ENCODE measurements at places on chromosomes 16 and 17.
A peak's percentile ranks its signal among the peaks of the same experiment; 100 is the strongest.

GRCh38 chr17:64506201-64506575 is at the start of gene DDX5:
Gene DDX5 (minus strand): TSS chr17:64506289. CDS start chr17:64506119, 170 bp downstream.
- peak; percentile 97 for DNase-seq

DNA sequence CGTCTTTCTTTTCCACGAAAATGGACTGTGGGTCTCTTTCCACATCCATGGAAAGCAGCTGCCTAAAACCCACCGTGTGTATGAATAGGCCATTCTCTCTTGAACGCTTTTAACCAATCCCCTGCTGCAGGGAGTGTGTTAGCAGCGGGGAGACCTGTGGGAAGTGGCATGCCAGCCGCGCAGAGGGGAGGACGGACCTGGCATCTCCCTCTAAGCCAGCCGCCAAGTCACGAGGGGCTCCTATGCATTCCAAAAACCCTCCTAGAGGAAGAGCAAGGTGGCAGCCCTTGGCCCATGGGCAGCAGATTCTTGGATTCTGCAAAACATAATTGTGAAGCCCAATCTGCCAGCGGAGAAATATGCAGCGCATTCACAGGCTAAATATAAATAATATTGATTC is 15.4 kb downstream of the RBFOX3 start:
- DNase-seq, result no peak

DNA sequence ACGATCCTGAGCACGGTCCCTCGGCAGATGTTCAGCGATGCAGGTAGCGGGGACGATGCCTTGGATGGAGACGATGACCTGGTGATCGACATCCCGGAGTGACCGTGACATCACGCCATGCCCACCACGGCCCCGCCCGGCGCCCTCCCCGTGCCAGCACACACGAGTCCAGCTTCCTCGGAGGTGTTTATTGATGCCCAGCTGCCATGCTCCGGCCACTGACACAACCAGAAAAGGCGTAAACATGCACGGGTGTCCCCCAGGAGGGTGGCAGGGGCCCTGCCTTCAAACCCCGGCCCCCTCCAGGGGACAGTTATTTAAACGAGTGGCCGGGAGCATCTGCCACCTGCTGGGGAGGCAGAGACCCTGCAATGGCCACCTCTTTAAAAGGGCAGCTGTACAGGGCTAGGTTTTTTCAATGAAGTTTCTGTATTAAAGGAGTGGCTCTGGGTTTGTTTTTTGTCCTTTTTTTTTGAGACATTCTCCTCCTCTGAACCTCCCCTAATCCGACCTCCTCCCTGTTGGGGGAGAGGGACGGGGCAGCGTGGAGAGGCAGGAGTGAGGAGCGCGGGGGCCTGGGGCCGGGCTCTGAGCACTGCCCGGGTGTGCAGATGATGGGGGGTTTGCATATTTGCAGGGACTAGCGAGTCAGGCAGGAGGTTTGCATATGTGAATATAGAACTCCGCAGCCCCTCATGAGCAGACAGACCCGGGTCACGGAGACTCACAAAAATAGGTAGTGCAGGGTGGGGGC is 5.3 kb downstream of the DOC2A start:
- peak; percentile 54 for DNase-seq

DNA sequence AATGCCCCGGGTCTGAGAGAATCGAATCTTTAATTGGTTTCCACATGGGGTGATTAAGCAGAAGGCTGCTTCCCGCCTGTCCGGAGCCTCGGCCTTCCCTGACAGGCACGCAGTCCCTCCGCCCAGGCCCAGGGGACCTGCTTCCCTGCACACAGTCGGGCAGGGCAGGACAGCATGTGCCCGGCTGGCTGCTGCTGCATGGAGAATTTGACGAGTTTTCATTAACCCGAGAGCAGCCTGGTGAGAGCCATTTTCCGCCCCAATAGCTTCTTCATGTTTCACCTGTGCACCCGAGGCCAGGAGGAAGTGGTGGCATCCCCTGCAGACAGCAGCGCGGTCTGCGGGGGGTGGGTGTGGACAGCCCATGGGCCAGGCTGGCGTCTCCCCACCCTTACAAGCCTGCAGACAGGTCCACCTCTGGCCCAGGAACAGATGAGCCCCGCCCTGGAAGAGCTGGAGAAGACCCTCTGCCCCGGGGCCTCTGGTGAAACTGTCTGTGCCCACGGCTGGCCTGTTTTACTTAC is 67.0 kb downstream of the KLHDC4 start:
- DNase-seq, result no peak

GRCh38 chr16:1779234-1779701 is 3.1 kb downstream of the SPSB3 start:
- DNase-seq, result no peak

- no peak for DNase-seq
Observed at GRCh38 chr16:21727344-21727743, 63.6 kb downstream of the OTOA start.

GRCh38 chr17:55990332-55991006 is 162.8 kb upstream of the ANKFN1 start:
- no peak for DNase-seq

GRCh38 chr16:85523602-85524364 is 89.3 kb upstream of the GSE1 start:
- no peak for DNase-seq

GRCh38 chr17:704111-704864 is 10.4 kb downstream of the VPS53 start:
- no peak for DNase-seq

GRCh38 chr17:62163847-62164246 is 98.8 kb upstream of the MED13 start:
- no peak for DNase-seq

GRCh38 chr17:36671144-36671543 is 69.8 kb downstream of the MRM1 start:
- no peak for DNase-seq

DNA sequence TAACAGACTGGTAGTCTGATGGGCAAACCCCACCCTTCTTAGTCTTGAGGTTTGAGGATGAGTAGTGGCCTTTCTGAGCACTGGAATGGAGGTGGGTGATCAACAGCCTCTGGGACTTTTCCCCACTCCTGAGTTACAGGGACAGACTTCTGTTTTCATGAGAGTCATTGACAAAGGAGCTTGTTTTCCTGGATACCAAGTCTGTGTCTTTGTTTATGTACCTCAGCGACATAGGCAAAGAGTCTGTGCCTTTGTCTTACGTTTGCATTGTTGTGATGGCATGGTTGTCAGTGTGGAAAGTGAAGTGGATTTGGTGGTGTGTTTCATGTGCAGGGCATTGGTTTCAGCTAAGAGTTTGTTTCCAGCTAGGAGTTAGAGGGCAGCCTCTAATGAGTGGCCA is 17.5 kb downstream of the EPN2 start:
- DNase-seq, result no peak

DNA sequence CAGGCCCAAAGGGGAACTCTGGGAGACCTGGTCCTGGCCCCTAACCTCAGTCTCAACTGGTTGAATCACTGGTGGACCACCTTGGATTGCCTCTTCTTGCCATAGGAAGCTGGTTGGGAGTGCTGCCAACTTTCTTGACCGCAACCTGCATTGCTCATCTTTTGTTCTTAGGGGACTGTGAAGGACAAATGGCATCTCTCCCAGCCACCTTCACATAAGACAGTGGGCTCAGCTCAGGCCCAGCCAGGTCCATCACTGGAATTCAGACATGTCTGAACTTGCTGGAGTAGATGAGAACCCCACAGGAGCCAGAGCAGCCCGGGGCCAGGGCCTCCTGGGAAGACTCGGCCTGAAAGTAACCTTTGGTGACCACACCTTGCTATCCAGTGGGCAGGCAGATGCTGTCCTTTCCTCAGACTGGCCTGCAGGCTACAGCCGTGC is 18.8 kb downstream of the ADORA2B start:
- no peak for DNase-seq

DNA sequence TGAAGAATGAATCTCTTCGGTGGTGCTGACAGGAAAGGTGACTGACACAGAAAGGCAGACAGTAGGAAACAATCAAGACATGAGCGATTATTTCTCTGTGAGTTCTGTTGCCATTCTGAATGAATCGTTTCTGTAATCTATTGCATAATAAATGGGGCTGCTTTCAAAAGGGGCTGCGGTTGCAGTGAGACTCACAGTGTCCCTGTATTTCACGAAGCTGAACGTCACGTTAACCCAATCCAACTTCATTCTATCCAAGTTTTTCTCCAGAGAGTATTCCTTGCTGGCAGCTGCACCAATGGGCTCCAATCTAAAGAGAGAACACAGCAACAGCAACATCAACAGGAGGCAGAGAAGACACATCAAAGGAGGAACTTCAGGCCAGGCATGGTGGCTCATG is 75.4 kb downstream of the DNAH3 start:
- no peak for DNase-seq

GRCh38 chr17:7654832-7655540 is 4.3 kb downstream of the ATP1B2 start:
- DNase-seq, result no peak

GRCh38 chr17:36687736-36688135 is 86.4 kb downstream of the MRM1 start:
- no peak for DNase-seq

GRCh38 chr17:19410091-19410490 is 941 bp upstream of the RNF112 start:
- no peak for DNase-seq

DNA sequence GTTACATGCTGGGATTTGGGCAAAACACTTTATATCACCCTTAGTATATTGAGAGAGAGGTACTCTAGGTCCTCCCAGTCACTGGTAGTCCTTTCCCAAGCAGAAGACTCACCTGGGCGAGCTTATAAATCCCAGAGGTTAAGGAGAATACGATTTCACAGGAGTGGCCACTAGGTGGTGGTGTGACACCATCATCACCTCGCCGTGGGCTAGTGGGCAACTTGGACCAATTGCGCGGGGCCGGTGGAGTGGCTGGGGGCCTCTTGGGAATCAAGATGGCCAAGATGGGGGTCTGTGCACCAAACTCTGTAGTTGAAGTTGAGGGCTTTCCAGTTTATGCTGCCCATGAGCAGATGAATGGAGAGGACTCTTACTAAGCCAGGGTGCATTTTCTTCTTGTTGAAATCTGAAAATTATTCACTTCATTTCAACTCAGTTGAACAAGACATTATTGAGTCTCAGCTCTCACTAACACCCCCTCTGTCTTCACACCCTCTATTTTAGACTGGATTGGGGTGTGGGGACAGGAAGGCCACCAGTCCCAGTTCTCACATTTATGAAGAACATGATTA is 38.2 kb upstream of the PIRT start:
- no peak for DNase-seq

GRCh38 chr17:47704116-47704515 is 10.2 kb downstream of the TBKBP1 start:
- no peak for DNase-seq

GRCh38 chr17:65039336-65039988 is 17.1 kb downstream of the GNA13 start:
- DNase-seq, result peak; percentile 85

- DNase-seq, result peak; percentile 45
Observed at GRCh38 chr17:3738562-3739295, 15.0 kb downstream of the HASPIN start.

GRCh38 chr16:35525979-35526590 is 2066.7 kb downstream of the TP53TG3F start:
- no peak for DNase-seq

- DNase-seq, result no peak
Observed at GRCh38 chr16:79607587-79607986, 7.0 kb upstream of the MAF start.

DNA sequence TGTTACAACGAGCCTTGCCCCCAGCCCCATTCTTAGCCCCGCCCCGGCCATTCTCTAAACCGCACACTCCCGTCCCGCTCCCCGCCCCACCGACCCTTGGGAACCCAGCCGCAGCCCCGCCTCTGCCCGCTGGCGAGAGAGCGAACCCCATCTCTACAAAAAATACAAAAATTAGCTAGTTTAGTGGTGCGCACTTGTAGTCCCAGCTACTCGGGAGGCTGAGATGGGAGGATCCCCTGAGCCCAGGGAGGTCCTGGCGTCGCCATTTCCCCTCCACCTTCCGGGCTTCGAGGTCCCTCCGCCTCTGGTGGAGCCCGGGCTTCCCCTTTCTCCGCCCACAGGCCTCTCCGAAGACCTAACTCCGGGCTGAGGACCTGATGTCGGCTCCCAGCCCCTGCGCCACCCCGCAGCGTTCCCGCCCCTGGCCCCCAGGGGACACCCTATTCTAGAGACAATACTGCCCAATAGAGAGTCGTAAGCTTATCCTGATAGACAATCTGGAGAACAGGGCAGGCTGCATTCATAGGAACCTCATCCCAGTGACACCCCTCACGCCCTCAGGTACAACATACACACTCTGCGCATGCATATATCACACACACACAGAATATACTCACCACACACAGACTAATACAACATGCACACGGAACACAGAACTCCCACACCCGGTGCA is 480 bp upstream of the PROCA1 start:
- DNase-seq, result peak; percentile 77

DNA sequence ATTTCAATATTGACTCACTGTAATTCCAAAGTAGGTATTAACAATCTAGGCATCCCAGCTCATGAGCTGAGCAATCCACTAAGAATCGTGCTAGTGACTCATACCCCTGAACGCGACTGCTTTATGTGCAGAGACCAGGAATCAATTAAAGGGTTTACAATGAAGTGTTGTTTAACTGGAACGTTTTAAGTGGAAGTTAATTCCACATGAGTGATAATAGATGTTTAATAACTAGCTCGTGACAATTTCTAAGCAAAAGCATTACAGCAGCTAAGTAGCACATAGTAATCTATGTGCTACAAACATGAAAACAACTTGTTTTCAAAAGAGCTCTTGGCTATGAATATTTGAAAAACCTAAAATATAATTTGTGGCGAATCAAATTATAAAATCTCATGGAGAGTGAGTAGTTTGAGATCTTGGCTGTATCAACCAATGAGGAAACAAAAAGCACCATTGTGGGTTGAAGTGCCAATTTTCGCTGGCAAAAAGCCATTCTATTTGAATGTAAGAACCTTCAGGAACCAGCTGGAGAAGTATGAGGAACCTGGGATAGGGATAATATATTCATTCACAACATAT is 9.4 kb downstream of the GJC1 start:
- DNase-seq, result no peak

DNA sequence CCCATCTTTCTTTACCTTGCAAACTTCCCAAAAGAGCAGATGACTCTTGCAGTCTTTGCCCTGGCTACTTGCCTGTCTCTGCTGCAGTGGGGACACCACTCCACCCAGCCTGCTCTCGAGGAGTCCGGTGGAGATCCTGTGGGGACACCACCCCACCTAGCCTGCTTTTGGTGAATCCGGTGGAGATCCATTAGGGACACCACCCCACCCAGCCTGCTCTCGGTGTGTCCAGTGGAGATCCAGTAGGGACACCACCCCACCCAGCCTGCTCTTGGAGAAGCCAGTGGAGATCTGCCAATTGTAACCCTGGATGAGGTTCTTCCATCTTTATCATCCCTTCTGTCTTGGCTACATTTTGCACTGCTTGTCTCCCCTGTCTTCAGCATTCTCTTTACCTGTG is 54.2 kb downstream of the C16orf78 start:
- DNase-seq, result no peak

Data from CD4-positive, alpha-beta T cell treated with Interleukin-1 beta for 1 hour (primary cell).